ENCODE measurements at places on chromosomes 6 and 20.

DNA sequence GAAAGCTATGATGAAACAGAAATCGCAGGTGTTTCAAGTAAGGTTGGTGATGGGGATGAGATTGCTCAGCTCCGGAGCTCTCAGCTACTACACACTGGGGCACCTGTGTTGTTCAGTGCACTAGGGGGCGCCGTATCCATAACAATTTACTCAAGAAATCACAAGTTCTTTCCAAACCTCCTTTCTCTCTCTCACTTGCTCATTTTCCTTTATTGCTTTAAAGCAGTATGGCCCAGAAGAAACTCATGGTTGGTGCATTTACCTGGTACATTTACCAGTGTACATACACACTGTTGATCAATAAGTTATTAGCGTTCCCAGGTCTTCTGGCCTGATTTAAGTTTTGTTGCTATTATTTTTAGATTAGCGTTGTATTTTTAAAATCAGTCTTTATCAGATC lies 235.2 kb upstream of the TAB2 start:
- peak; percentile 77 for DNase-seq

DNA sequence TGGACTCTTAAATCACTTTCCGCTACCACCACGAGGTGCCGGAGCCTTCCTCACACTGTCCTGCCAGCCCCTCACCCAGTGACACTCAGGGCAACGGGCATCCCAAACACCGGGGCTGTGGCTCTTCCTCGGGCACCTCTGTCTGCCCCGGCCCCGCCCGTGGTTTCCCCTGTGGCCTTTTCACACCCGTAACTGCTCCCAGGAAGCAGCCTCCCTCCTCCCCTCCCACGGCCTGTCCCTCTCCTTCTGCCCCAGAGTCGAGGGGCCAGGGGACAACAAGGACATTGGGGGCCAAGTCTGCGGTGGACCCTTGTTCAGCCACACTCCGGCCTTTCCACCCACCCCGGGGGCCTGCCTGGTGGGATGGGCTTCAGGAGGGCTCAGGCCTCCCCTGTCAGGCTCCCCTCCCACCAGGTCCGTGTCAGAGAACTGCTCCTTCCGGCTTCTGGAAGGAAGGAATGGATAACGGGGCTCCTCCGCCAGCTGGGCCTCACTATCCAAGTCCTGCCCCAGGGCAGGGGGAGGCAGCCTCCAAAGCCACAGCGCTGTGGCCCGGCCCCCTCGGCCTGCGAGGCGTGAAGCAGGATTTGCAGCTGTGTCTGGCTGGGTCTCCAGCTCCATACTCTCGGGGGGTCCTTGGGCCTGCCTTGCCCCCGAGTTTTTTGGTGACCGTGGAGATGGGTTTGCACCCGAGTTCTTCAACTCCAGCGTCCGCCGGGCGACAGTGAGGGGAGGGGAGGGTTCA lies 54.7 kb upstream of the CHRNA4 start:
- DNase-seq: no peak

- DNase-seq: no peak
Measured at GRCh38 chr6:66849843-66850242, 1142.8 kb upstream of the EYS start.

DNA sequence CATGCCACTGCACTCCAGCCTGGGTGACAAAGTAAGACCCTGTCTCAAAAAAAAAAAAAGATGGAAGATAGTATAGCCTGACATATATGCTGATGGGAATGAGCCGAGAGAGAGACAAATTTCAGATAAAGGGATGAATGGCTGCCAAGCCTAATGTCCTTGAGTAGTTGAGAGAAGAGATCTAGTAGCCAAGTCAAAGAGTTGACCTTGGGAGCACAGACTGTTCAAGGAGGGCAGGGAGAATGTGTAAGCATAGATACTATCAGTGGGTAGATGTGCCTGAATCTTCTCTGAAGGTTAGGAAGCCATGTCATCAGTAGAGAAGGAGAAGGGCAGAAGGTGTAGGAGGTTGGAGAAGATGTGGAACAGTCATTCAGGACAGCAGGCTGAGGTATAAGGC lies 20.0 kb upstream of the ABCC10 start:
- DNase-seq: no peak

DNA sequence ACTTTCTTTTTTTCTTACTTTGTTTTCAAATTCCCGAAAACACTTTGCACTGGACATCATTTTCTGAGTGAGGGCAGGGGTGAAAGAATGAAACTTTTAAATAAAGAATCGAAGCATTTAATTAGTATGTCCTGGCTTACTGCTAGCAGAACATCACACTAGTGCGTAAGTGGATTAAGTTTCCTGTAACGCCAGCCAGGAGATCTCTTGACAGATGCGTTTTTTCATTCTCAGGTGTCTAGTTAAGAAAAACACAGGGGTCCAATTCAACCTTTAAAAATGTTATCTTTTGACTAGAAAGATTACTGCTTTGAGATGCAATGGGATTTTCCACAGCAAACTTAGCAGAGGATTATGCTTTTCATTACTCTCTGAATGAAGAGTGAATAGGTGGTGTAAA lies 858.8 kb upstream of the EPHA7 start:
- no peak for DNase-seq

Measured in stimulated activated naive CD4-positive, alpha-beta T cell treated with Interleukin-2 at 50 U/mL for 16 hours (primary cell).